ENCODE measurements at places on chromosomes 16 and 17.

DNA sequence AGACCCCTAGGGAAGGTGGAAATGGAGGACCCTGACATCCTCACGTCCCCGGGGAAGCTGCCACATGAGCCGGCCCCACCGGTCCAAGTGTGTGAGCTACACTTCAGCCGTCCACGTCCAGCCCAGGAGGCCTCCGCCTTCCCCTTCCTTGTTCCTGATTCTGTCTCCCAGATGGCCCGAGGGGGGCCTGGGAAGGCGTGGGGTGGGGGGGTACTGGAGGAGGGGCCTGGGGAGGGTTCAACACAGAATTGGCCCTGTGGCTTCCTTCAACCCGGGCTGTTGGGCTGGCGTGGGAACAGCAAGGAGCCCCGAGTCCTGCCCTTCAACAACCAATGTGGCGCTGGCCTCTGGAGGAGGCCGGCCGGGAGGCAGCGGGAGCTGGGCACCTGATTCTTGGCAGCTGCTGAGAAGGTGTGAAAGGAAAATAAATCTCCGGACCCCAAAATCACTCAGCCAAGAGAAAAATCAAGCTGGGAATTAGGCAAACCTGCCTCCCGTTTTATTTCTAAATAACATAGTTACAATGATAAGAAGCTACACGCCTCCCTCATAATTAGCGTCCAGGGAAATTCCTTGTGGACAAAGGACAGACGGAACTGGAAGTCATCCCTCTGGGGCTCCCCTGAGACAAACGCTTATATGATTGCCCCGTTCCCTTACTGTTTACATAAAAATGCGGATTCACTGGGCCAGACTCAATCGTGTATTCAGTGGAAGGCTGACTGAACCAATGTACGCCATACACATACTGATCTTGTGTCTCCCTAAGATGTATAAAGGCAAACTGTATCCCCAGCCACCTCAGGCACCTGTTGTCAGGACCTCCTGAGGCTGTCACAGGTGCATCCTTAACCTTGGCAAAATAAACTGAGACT, 1.8 kb upstream of the APRT start:
- no peak for DNase-seq

DNA sequence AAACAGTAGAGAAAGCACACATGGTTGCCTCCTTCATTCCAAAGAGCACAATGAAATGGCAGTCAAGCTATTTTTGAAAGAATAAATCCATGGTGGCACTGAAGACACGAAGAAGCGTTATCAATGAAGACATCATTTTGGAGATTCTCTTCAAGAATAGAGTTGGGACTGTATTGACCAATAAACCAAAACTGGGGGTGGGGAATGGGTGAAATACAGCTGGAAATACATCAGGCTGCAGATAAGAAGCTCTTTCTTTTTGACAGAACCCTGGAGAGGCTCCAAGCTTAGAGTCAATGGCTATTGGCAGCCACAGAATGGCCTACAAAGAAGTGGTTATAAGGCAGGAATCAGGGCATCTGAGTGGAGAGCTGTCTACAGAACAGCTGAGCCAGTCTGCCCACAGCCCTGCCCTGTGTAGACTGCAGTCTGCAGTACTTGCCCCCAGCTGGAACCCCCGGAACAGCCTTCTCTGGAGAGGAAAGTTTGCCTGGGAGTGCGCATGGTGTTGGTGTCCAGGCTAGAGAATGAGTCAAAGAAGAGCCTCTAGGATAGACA, 100.4 kb downstream of the STX8 start:
- DNase-seq, result no peak

DNA sequence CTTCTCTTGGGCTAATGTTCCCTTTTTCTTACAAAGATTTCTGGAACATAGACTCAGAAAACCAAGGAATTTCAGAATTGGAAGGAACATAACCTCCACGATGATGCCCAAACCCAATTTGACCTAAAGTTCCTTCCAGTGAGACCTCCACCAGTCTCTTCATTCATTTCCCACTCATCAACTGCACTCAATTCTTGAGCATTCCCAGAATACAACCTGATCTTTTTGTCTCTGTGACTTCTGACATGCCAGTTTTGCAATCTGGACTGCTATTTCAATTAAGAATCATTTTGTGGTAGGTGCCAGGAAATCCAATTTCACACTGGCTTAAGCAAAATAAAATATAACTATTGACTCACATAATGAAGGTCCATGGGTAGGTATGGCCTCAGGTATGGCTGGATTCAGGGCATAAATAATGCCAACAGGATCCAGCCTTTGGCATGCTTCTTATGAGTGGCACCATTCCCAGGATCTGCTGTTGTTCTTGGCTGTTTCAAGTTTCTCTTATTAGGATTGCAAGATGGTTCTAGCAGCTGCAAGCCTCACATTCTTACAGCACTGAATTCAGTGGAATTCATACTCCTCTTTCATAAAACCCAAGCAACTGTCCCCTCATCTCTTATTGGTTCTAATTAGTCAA, 184.3 kb downstream of the HS3ST4 start:
- DNase-seq, result no peak

GRCh38 chr16:85399583-85400284, 213.4 kb upstream of the GSE1 start:
- DNase-seq, result no peak

DNA sequence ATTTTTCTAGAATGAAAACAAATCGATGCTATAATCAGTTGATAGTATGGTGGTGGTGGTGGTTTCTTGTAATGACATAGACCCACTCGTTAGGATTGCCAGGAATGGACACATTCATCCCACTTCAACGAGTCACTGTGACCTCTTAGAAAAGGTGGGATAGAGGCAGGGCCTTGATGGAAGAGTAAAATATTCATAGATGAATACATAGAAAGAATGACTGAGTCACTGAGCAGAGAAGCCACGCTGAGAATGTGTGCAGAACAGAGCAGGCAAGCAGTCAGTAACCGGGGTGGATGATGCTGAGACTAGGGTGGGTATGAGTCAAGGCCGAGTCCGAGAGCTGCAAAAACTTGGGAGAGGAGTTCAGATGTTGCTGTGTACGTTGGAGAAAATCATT, 129.9 kb downstream of the PITPNC1 start:
- DNase-seq, result no peak
